T-helper 22 cell (primary cell): ENCODE measurements at places on chromosomes 1 and 21.

DNA sequence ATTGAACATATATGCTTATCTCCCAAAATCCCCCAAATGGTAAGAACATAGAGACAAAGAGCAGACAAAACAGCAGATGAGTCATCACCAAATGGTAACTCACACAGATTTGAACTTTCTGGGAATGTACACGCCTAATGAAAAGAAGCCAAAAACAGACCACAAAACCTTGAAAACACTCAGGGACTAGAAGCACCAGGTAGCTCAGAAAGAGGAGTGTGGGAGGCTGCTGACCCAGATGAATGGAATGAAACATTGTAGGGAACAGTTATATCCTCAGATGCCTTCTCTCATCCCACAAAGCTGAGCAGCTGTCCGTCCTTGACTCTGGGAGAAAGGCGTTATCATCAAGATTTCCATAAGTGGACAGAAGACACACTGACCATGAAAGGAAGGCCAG, 307.0 kb upstream of the USP25 start:
- DNase-seq: no peak

DNA sequence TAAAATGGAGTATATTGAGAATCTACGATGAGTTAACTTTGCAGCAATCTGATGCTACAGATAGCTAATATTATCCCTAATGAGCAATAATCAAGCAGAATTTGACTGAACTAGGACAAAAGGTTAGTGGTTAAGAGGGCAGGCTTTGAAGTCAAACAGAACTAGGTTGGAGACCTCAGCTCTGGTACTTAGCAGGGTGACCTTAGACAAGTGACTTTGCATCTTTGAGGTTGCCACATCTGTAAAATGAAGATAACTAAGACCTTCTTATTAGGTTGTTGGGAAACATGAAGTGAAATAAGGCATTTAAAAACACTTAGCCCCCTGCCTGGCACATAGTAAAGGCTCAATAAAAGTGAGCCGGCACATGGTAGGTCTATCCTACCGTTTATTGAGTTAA, 4.3 kb upstream of the FUCA1 start:
- no peak for DNase-seq

- no peak for DNase-seq
These were observed 9.3 kb upstream of the TSNAX start for GRCh38 chr1:231519166-231519565.

- DNase-seq: no peak
These were observed 60.3 kb downstream of the FH start for GRCh38 chr1:241459186-241459802.

- DNase-seq: no peak
These were observed 221.1 kb downstream of the KIF26B start for GRCh38 chr1:245375789-245376460.

GRCh38 chr1:47405697-47406096, 10.4 kb upstream of the FOXE3 start:
- DNase-seq: no peak

GRCh38 chr1:163083690-163084089, 14.5 kb downstream of the RGS4 start:
- DNase-seq: no peak

DNA sequence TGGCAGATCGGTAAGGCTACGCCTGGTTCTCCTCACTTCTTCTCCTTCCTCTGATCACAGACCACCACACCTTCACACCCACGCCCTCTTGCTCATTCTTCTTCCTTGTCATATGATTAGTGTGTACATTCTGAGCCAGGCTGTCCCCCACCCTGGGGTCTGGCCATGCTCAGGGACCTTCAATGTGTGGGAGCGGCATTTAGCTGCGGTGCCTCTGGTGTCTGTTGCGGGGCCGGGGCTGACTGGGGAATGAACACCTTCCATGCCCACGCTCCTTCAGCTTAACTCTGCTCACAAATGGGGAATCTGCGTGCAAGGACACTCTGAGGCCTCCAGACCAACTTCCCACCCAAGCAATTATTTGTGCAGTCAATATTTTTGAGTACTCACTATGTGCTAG, 29.4 kb downstream of the QSOX1 start:
- DNase-seq: no peak

DNA sequence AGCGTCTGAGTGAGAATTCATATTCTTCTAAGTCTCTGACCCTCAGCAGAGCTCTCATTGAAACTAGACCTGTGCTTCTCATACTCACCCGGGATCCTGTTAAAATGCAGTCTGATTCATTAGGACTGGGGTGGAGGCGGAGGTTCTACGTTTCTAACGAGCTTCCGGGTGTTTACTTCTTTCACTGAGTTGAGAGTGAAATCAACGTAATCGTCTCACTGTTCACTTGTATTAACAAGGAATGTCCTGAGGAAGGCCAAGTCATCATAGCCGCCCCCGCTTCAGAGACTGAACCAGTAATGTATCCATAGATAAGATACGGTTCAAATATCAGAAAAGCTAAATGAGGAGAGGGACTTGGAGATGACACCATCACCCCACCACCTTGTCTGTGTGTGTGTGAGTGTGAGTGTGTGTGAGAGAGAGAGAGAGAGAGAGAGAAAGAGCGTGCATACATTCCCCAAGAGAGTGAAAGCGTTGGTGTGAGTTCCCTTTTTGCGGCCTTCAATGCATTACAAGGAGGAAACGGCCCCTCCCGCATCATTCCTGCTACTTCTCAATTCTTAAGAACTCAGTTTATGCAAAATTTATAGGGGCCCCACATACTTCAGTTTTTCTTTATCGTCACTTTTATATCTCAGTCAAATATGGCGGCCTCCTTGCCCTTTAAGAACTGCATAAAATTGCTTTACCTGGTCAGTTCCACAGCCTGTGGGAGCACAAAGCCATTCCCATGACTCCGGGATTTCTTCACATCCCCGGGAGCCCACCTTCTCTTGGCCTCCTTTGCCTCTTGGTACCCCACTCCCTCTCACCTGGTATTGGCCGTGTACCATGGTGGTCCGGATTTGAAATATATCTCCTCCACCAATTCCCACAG, 19.8 kb downstream of the KMO start:
- DNase-seq: no peak

GRCh38 chr1:68157416-68157815, 74.9 kb downstream of the WLS start:
- no peak for DNase-seq

DNA sequence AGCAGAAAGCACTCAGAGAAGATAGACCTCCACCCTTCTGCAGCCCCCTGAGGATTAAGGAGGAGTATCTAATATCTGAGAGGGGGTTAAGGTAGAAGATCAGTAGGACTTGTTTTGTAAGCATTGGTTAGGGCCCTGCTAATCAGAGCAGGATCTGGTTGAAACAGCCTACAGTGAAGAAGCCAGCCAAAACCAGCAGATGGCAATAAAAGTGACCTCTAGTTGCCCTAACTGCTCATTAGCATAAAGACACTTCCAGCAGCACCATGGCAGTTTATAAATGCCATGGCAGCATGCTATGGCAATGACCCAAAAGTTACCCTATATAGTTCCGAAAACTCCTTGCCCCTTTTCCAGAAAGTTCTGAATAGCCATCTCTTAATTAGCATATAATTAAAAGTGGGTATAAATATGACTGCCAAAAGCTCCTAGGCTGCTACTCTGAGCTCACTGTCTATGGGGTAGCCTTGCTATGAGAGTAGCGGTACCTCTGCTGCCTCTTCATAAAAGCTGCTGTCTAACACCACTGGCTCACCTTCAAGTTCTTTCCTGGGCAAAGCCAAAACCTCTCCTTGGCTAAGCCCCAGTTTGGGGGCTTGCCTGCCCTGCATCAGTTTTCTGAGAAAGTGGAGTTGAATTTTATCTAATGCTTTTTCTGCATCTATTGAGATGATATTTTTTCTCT, 254.2 kb downstream of the PAPPA2 start:
- DNase-seq: no peak

DNA sequence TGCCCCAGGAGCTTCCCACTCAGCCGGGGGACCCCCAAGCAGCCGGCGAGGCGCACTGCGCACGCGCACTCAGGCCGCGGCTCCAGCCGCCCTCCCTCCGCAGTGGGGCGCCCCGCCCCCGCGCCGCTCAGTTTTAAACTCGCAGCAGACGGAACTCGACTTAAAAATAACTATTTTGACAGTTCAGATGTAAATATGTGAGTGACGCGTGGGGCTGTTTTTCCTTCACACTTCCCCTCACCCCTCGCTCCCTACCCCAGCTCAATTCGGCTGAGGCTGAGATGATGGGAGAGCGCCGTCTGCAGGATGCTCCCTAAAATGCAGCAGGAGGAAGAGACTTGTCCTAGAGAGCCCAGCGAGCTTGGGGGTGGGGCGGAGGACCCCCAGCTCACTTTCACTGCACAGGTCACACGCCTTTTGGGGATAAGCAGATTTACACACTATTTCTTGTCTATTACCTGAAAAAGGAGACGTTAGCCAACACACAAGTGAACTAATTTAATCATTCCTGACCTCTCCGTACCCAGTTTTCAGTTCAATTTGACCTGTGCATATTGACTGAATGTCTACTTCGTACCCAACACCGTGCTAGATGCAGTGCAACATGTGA, 8.9 kb upstream of the LEMD1 start:
- DNase-seq: peak; percentile 2

DNA sequence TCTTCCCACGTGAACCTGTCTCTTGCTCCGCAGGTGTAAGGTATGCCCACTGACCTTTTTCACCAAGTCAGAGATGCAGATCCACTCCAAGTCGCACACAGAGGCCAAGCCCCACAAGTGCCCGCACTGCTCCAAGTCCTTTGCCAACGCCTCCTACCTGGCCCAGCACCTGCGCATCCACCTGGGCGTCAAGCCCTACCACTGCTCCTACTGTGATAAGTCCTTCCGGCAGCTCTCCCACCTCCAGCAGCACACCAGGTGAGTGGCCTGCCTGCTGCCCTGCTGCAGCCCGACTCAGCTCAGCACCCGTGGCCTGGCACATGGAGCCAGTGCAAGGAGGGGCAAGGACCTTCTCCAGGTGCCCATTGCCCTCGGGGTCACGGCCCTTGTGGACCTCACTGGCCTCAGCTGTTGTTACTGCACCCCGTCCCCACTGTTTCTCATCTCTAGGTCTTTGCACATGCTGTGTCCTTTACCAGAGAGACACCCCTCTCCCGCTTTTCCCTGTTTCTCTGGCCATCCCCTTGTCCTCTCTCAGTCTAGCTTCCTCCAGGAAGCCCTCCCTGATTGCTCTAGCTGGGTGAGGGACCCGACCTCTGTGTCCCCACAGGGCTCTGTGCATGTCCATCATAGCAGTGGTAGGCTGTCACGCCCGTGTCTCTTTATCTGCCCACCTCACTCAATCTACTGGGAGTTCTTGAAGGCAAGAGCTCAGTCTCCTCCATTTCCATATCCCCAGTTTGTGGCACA, 25.4 kb downstream of the ZNF362 start:
- DNase-seq: no peak

GRCh38 chr1:211349741-211350140, 23.1 kb downstream of the TRAF5 start:
- DNase-seq: no peak

GRCh38 chr1:7680955-7681268, 90.2 kb upstream of the VAMP3 start:
- DNase-seq: no peak

GRCh38 chr1:201294876-201295275, 11.6 kb downstream of the PKP1 start:
- DNase-seq: no peak

GRCh38 chr1:41658431-41659158, 174.1 kb upstream of the EDN2 start:
- DNase-seq: no peak

DNA sequence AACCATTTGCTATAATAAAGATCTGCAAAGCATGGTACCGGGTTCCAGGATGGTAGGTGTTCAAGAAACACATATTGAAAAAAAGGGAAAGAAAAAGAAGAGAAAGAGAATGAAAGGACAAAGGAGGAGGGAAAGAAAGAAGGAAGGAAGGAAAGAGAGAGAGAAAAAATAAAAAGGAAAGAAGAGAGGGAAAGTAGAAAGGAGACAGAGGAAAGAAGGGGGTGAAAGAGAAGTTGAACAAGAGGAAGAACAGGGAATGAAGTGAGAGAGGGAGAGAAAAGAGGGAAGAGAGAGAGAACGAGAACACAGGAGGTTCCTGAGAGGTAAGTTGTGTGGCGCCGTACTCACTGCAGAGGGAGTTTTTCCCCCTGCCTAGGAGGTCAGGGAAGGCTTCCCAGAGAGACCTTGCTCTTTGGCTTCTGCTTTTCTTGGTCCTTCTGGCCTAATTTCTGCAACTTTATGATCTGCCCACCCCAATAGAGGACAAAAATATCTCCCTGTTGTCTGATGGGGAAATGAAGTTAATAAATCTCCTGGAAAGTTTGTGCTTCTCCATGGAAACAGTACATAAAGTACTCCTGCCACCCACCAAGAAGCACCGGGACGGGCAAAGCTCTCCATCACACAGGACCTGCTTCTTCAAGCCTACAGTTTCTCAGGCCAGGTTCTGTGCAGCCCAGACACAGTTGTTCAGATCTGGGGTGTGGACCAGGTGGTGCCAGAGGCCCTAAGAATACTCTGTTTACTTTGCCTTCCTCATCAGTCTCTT, 124.8 kb downstream of the ROR1 start:
- no peak for DNase-seq

DNA sequence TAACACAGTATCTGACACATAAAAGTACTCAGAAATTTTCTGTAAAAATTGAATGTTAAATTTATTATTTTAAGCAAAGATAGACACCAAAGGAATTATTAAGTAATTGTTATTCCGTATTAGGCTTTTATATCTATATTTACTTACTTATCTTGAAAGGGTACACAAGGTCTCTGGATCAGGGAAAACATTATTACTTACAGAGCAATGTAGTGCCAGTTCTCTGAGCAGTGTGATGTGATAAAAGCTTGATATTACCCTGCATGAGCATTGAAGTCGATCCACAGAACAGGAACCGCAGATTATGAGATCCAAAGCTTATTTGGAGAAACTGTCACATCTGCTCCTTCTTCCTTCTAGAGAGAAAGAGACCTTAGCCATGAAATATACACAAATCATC, 637.9 kb upstream of the RGS18 start:
- no peak for DNase-seq

- no peak for DNase-seq
These were observed 89.8 kb downstream of the ADSS2 start for GRCh38 chr1:244361764-244362473.

GRCh38 chr1:17763417-17763816, 8.3 kb downstream of the ACTL8 start:
- DNase-seq: no peak

- DNase-seq: no peak
These were observed 187.9 kb downstream of the SMYD3 start for GRCh38 chr1:246319083-246319714.

DNA sequence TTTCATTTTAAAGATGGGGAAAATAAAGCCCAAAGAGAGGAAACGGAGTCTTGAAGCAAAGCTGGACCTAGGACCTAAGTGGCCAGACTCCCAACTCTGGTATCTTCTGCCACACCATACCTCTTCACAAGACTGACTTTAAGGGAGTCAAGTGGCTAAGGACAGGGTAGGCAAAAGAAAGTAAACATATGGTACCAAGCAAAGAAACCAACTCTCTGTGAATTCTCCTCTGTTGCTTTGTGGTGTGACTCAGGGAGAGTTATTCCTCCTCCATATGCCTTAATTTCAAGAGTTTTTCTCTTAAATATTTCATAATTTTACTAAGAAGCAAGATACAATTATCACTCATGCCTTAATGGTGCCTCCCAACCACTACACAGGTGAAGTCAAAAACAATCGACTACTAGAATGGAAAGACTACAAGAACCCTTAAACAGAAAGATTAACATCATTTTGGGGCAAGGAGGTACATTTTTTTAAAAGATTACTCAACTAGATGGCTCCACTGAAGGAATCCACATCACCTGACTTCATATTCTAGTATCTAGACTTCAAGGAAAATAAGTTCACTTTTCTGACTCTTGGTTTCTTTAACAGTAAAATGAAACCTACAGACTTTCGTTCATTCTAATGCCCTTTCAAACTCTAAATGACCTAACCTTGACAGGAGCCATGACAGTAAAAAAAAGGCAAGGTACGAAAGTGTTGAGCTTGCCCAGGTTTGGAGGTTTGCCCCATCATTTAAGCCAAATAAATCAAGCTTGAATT, 44.2 kb downstream of the LUZP1 start:
- DNase-seq: no peak
